Activated T-helper 9 cell treated with anti-CD3 and anti-CD28 coated beads, Interleukin-2, amount 50 U/mL, for 16 hours (primary cell): ENCODE measurements at places on chromosomes 4 and X.

DNA sequence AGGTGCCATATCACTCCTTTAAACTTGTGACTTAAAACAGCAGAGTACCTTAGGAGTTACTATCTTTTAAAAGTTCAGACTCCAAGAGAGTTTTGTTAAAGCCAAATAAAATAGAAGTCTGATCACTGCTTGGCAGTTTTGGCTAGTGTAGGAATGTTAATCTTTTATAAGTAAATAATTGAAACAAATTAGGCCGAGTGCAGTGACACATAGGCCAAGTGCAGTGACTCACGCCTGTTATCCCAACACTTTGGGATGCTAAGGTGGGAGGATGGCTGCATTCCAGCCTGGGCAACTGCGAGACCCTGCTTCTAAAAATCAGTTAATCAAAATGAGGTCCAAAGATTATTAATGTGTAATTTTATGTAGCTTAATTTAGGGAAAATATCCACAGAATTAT lies 37.2 kb downstream of the WDR44 start:
- DNase-seq = no peak

GRCh38 chr4:174983128-174983750 lies 65.1 kb downstream of the ADAM29 start:
- DNase-seq = no peak

DNA sequence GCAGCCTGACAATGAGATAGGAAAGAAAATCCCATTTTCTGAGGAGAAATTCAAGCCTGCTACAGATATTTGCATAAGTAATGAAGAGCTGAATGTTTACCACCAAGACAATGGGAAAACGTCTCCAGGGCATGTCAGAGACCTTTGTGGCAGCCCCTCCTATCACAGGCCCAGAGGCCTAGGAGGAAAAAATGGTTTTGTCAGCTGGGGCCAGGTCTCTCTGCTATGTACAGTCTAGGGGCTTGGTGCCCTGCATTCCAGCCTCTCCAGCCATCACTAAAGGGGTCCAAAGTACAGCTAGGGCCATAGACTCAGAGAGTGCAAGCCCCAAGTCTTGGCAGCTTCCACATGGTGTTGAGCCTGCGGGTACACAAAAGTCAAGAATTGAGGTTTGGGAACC lies 361.6 kb upstream of the ANXA10 start:
- DNase-seq = no peak

DNA sequence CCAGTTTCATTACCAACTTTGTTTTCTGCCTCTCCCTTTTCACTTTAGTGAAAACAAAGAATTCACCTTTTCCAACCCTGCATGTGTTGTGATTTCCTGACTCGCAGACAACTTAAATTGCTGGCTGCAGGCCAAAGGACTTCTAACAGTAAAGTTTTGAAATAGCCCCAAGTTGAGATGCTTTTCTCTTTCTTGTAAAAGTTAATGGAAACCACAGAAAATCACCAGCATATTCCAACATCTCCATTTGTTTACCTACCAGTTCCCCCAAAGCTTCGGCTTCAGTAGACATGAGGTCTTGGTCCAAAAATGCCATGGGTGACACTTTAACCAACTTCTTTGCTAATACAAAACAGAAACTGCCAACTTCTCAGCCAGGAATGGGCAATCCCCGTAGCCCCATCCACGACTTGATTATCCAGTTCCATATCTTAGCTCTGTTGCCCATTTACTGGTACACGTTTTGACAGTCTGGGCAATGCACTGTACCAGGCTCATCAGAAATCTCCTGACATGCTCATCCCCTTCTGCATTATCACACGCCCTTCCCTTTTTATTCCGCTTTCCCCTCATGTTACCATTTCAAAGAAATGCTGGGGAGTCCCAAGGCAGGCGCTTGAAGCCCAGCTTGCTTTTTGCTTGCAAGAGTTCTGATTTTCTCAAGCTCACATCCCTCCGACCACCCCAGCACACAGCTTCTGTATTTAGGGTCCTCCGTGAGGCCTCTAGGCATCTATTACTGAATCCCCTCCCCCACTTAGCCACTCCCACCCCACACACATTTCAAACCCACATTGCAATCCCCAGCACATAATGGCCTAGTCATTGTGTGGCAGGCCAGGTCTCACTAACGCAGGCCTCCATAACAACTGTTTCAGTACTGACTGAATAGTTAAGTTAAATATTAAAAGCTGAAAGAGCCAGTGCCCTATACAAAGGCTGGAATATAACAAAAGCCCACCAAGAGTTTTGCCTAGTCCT lies 137.9 kb upstream of the S100G start:
- no peak for DNase-seq

DNA sequence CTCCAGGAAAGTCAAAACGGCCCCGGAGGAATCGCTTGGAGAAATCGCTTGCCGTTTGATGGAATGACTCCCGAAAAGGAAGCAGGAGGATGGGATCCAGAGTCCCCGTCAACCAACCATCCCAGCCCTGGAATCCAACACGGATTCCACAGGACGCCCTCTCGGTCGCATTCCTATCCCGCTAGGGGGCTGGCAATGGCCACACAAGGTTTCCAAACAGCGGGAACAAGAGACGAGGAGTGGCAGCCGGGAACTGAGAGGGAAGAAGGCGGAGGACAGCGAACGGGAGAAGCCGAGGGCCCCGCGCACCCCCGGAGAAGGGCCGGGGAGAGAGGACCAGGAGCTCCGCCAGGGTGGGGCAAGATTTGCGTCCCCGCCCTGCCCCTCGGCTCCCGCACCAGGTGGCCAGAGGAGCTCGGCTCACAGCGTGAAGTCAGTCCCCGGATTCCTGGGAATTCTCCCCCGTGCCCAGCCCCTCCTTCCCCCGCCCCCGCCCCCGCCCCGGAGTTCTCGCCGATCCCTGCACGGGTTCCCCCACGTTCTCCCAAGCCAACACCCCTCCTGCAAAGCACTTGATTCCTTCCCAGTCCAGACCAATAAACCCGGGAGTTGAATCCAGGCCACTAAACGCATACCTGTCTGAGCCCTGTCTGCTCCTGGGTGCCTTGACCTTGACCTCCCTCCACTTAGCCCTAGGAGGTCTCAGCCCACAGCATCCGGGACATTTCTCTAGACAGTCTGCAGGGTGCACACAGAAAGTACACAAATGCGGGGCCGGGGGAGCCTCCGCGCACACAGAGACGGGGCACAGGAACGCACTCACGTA lies 1.4 kb downstream of the PDZD4 start:
- DNase-seq = no peak

DNA sequence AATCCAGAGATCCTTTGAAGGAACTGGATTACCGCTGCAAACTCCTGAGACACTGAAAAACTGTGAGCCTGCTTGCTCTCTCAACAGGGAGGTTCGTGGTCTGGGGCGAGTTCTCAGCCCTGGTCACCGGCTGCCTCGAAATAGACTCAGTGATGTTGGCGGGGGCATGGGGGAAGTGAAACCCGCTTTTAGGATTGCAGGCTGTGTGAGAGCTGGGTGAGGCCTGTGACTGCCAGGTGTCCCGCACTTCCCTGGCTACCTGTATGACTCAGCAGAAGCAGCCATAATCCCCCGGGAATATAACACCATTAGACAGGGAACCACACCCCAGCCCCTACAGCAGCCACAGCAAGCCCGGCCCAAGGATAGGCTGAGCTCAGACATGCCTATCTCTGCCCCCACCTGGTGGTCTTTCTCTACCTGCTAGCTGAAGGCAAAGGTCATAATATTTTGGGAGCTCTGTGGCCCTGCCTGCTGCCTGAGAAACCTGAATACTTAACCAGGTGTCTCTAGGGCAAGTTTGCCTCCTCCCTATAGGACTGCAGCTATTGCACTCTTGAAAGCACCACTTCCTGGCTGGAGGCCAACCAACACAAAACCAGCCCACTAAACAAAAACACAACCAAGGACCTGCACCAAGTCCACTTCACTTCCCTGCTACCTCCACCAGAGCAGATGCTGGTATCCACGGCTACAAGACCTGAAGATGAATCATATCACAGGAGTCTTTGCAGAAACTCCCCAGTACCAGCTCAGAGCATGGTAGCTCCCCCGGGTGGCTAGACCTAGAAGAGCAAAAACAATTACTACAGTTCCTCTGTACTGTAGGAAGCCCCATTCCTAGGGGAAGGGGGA lies 202.0 kb downstream of the RRAGB start:
- no peak for DNase-seq
